ENCODE measurements at places on chromosomes 5 and 9. TPM values are rescaled to one million over a fixed set of nuclear protein-coding genes. Genes with fewer than 3 reads are reported as not detected.

IL9 gene
- not detected for total RNA-seq

CBY3 gene
- not detected for total RNA-seq

FOXD4L6 gene
- not detected for total RNA-seq

CSNK1A1 gene
- 271 TPM for total RNA-seq

TMEM250 gene
- 46.2 TPM for total RNA-seq

BTNL3 gene
- total RNA-seq: 0.34 TPM

DNA sequence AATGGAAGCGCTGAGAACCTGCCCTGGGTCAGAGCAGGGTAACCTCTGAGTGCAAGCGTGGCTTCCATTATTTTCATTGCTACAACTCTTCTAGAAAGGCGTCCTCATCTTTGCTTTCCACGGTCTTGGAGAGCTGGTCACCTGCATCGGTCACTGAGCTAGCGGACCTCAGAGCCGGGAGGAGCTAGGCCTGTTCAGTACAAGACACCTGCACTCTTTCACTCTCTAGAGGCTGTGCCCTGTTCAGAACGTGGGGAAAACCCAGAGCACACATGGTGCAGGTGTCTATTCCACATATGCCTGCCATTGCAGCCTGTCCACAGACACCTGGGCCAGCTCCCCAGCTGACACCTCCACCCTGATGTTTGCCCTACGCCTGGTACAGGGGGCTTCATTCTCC lies 147.8 kb upstream of the IRX2 start:
- no peaks in the 10 kb centered on the region for H3K27me3 ChIP-seq
- no peak overlapping the region for H3K27ac ChIP-seq
- H3K36me3 ChIP-seq: no peaks in the 10 kb centered on the region

DNA sequence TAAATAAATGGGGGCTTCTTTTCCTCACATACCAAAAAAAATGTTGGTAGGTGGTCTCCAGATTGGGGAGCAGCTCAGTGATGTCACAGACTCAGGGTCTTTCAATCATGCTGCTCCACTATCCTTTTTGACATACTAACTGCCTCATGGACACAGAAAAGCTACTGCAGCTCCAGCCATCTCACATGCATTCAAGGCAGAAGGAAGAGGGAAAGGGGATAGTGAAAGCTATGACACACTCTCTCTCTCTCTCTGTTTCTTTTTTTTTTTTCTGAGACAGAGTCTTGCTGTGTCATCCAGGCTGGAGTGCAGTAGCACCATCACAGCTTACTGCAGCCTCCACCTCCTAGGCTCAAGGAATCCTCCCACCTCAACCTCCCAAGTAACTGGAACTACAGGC lies 7.9 kb upstream of the ADGRD2 start:
- no peak overlapping the region for H3K27ac ChIP-seq
- no peaks in the 10 kb centered on the region for H3K36me3 ChIP-seq
- DNase-seq: no peak
- no peaks in the 10 kb centered on the region for H3K27me3 ChIP-seq
- no peak overlapping the region for H3K4me3 ChIP-seq

DNA sequence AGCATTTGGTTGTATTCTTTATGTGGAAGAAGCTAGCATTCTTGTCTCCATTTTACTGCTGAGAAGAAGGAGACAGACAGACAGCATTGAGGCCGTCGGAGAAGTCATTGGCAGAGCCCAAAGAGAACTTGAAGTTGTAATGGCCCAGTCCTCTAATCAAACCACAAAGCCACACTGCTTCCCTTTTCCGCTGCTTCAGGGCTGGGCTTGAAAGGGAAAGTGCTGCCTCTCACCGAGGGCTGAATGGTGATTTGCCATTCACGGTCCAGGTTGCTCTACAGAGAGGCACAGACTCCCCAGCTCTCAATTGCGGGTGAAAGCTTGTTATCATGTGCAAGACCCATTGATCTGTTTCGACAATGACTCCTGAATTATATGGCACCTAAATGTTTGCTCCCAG lies 25.6 kb upstream of the POU4F3 start:
- DNase-seq: no peak
- no peaks in the 10 kb centered on the region for H3K36me3 ChIP-seq
- peaks cover 7% of the 10 kb centered on the region for H3K4me1 ChIP-seq
- H3K4me3 ChIP-seq: no peak overlapping the region

DNA sequence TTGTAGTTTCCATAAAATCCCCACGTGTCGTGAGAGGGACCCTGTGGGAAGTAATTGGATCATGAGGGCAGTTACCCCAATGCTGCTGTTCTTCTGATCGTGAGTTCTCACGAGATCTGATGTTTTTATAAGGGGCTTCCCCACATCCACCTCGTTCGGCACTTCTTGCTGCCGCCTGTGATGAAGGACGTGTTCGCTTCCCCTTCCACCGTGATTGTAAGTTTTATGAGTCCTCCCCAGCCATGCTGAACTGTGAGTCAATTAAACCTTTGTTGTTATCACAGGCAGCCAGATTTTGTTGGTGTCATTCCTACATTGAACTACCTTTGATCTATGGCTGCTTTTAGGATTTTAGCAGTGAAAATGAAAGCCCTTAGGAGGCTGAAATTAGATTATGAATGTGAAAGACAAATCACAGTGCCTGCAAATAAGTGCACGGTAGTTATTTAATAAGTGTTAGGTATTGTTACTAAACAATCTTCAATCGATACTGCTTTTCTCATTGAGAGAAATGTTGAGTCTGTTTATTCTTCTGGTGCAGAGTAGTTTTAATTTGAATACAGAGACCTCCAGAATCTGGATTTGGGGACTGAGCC lies 68.0 kb upstream of the C6 start:
- no peak for DNase-seq
- H3K4me1 ChIP-seq: no peaks in the 10 kb centered on the region
- H3K4me3 ChIP-seq: no peak overlapping the region
- no peaks in the 10 kb centered on the region for H3K27me3 ChIP-seq

- no peak for DNase-seq
- H3K4me1 ChIP-seq: no peaks in the 10 kb centered on the region
- H3K27ac ChIP-seq: no peak overlapping the region
- no peaks in the 10 kb centered on the region for H3K36me3 ChIP-seq
Measured at GRCh38 chr9:15010581-15010980, 100.4 kb upstream of the FREM1 start.

- H3K4me3 ChIP-seq: no peak overlapping the region
- H3K4me1 ChIP-seq: no peaks in the 10 kb centered on the region
- no peak overlapping the region for H3K27ac ChIP-seq
- DNase-seq: no peak
- no peaks in the 10 kb centered on the region for H3K36me3 ChIP-seq
Measured at GRCh38 chr5:42109006-42109572, 184.0 kb downstream of the FBXO4 start.

GRCh38 chr9:22921742-22922141 lies 475.1 kb downstream of the DMRTA1 start:
- no peaks in the 10 kb centered on the region for H3K36me3 ChIP-seq
- H3K4me1 ChIP-seq: no peaks in the 10 kb centered on the region
- H3K27ac ChIP-seq: no peak overlapping the region

- no peak overlapping the region for H3K27ac ChIP-seq
- H3K4me3 ChIP-seq: no peak overlapping the region
- no peaks in the 10 kb centered on the region for H3K4me1 ChIP-seq
Measured at GRCh38 chr9:78407636-78408312, 110.8 kb downstream of the PSAT1 start.

GRCh38 chr9:85904975-85905374 lies 36.0 kb upstream of the NAA35 start:
- H3K4me3 ChIP-seq: no peak overlapping the region
- no peak for DNase-seq
- H3K4me1 ChIP-seq: no peaks in the 10 kb centered on the region
- H3K36me3 ChIP-seq: no peaks in the 10 kb centered on the region
- no peak overlapping the region for H3K27ac ChIP-seq

DNA sequence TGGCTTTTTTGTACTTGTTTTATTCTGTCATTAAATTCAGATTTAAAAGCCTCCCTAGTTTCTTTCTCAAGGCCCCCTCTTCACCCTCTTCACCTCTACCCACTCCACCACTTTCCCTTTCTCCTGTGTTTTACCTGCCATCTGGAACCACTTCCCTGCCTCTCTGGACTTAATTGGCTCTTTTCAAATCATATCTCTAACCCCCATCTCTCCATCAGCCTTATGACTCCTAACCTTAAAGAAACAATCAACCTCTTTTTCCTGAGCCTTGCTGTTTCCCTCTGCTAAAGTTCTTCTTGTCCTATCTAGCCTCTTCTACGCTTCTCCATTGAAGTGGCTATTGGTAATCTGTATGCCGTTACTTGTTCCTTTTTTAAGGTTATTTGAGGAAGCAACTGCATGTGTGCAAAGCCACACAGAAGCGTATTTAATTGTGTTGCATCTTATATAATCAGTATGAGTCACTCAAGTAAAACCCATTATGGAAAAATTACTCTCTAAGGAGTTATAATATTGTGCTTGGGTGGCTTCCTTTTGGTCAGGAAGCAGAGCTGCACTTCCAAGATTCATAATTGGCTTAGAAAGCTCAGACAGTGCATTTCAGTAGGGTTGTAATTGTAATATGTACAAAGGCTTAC lies 653.6 kb upstream of the ITGA1 start:
- no peaks in the 10 kb centered on the region for H3K27me3 ChIP-seq
- H3K27ac ChIP-seq: no peak overlapping the region
- DNase-seq: no peak
- no peaks in the 10 kb centered on the region for H3K36me3 ChIP-seq
- no peak overlapping the region for H3K4me3 ChIP-seq

GRCh38 chr9:100308965-100309564 lies 43.7 kb downstream of the TEX10 start:
- peaks cover 56% of the 10 kb centered on the region for H3K36me3 ChIP-seq
- no peaks in the 10 kb centered on the region for H3K4me1 ChIP-seq
- DNase-seq: no peak
- H3K27ac ChIP-seq: no peak overlapping the region

GRCh38 chr9:105431424-105432246 lies 16.2 kb upstream of the FSD1L start:
- H3K4me3 ChIP-seq: no peak overlapping the region
- H3K27ac ChIP-seq: no peak overlapping the region
- no peak for DNase-seq
- H3K4me1 ChIP-seq: no peaks in the 10 kb centered on the region
- no peaks in the 10 kb centered on the region for H3K36me3 ChIP-seq

DNA sequence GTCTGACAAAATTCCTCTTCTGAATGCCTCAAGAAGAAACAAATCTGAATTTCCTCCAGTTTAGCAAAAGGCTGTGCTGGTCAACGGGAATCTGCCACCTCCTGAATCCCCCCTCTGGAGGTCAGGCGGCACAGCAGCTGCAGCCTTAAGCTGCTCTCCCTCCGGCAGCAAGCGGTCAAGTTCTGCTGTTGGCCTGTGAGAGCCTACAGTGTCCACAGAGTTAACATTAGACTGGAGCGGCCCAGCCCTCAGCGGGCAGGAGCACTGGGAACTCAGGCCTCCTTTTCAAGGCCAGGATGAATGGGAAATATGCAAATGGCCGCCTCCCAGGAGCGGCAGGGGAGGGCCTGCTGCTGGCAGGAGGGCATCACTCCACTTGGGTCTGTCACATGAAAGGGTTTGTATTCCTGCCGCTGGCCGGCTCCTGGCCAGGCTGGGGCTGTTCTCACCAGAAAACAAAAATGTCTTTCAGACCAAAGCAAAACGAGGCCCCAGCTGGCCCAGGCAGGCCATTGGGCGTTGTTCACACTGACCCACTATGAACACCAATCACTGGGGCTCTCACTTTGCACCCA lies 8.2 kb downstream of the ACSL6 start:
- no peaks in the 10 kb centered on the region for H3K36me3 ChIP-seq
- H3K4me3 ChIP-seq: no peak overlapping the region
- peak; percentile 76 for DNase-seq

DNA sequence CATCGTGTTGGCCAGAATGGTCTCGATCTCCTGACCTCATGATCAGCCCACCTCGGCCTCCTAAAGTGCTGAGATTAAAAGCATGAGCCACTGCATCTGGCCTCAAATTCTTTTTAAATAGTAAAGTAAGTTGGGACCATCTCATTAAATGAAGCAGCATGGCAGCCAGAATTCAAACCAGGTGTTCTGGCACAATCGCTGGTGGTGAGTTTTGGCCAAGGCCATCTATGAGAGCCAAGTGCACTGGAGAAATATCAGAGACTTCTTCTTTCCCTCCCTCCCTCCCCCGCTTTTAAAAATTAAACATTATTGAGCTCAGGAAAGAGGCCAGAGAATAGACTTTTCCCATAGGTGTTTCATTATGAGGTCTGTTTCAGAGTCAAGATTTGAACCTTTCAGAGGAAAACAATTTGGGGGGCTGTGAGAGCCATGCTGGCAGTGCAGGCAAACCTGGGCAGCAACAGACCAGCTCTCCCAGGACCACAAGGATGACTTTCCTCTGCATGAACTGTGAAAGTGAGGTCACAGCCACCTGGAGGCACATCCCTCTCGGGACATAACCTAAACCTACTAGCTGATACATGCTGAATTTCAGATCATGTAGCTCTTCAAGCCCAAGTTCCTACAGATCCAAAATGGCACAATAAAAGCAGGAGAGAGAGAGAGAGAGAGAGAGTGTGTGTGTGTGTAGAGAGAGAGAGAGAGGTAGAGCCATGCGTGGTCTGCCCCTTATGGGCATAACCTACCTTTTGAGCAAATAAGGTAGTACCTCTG lies 94.6 kb upstream of the DMRT1 start:
- H3K4me3 ChIP-seq: no peak overlapping the region
- H3K4me1 ChIP-seq: peaks cover 18% of the 10 kb centered on the region
- no peaks in the 10 kb centered on the region for H3K27me3 ChIP-seq
- H3K27ac ChIP-seq: no peak overlapping the region
- H3K36me3 ChIP-seq: no peaks in the 10 kb centered on the region

DNA sequence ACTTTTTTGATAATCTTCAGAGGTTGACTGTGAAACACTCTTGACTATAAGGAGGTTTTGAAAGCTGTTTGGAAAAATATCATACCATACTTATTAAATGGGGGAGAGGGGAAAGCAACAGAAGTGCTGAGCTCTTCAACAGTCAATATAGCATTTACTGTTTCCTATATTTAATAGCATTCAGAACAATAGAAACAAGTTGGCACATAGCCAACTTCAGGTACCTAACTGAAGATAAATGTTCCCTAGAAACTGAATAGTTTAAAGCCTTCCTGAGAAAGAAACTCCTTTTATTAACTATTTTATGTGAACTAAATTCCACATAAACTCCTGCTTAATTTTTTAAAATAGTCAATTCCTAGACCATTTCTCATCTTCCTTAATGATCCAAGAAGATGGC lies 26.3 kb downstream of the SLC31A1 start:
- no peaks in the 10 kb centered on the region for H3K27me3 ChIP-seq
- no peak overlapping the region for H3K27ac ChIP-seq
- no peaks in the 10 kb centered on the region for H3K4me1 ChIP-seq
- H3K4me3 ChIP-seq: no peak overlapping the region
- DNase-seq: no peak

DNA sequence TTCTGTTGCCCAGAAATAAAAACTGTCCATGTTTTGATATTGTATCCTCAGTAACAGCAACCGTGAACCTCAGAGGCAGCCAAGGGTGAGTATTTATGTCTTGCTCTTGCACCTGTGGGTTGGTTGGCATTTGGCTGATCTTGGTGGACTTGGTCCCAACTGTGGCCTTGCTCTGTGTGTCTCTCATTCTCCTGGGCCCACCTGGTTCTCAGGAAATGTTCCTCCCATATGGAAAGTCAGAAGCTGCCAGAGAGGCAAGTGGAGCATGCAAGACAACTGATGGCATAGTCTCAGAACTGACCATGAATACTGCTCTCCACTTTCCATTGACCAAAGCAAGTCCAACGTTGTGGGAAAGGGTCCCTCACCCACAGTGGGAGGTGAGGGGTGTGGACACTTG lies 13.6 kb upstream of the NINJ1 start:
- no peaks in the 10 kb centered on the region for H3K27me3 ChIP-seq
- no peak overlapping the region for H3K27ac ChIP-seq
- no peaks in the 10 kb centered on the region for H3K4me1 ChIP-seq
- H3K4me3 ChIP-seq: no peak overlapping the region
- H3K36me3 ChIP-seq: no peaks in the 10 kb centered on the region
- no peak for DNase-seq
